DMS53 (cell line): ENCODE measurements at places on chromosomes 11 and 22.

DNA sequence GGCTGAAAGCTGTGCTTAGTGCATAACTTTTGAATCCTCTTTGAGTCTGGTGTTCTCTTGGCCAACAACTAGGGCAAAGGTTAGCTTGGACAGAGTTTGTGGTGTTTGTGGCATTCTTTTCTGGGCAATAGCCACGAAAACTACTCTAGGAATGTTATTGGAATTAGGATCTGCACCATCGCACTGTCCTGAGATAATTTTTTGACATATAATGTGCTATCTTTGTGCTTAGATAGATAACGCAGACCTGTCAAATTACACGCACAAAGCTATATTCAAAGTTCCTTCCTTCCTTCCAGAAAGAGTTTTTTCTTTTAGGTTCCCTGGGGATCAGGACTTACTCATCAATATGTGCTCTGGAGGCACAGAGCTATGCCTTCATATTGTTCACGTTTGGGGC is 166.8 kb upstream of the MTMR2 start:
- no peak for DNase-seq

- DNase-seq: peak; percentile 68
These were observed 8.4 kb upstream of the SLC2A11 start for GRCh38 chr22:23849009-23850006.

DNA sequence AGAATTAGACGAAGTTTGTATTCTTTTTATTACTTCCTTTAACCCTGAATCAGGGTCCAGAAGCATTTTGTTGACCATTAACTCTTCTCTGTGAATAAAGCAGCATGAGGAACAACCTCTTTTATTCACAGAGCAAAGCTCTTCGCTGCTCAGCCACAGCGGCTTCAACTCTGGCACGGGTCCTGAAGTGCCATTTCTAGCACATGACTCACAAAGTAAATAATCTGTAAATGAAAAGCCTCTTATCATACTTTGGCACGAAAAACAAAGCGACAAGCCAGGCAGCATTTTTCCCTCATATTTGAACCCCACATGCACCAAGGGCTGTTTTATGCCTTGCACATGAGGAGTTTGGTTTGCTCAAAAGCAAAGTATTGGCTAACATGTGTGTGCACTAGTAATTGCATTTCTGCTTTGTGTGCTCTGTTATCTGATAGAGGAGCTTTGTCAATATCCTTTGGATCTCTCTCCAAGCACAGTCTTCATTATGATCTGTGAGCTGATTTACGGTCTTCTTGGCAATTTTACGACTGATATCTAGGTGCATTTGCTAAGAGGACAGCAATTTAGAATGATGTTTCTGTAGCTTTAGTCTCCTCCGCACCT is 33.0 kb upstream of the APOBEC3A start:
- DNase-seq: peak; percentile 96

DNA sequence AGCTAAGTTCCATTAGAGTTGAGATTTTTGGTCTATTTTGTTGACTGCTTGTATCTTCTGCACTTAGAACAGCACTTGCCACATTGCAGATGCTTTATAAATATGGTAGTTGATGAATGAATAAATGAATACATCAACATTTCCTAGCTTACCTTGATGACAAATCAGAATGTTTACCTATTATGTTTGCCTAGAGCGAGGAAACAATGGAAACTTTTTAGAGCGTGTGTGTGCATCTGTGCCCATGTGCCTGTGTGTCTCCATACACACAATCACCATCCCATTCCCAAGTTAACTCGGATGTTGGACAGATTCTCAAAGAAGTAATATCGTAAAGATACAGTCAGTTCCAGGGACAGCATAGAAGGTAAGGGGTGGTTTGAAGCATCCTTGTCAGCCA is 139.1 kb downstream of the DBX1 start:
- peak; percentile 88 for DNase-seq

- DNase-seq: peak; percentile 4
These were observed 363.9 kb downstream of the TBC1D22A start for GRCh38 chr22:47126344-47126811.

GRCh38 chr11:57278721-57279095 is 41.7 kb upstream of the APLNR start:
- DNase-seq: no peak

- no peak for DNase-seq
These were observed 369.2 kb upstream of the NARS2 start for GRCh38 chr11:78943841-78944240.

DNA sequence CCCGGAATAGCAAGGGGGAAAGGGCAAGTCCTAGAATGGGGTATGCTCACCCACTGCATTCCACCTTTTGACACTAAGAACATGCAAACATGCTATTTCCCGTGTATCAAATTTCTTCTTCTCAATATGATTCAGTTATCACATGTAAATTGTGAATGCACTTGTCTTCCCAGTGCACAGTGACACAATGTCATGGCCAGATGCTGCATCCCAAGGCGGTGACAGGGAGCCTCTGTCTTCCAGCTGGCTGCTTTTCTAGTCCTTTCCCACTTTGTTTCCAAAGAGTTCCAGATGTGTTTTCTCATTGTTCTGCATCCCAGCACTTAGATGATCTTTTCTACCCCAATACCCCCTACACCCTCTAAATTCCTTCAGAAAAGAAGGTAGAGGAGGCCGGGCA is 12.4 kb downstream of the SLC25A18 start:
- no peak for DNase-seq

DNA sequence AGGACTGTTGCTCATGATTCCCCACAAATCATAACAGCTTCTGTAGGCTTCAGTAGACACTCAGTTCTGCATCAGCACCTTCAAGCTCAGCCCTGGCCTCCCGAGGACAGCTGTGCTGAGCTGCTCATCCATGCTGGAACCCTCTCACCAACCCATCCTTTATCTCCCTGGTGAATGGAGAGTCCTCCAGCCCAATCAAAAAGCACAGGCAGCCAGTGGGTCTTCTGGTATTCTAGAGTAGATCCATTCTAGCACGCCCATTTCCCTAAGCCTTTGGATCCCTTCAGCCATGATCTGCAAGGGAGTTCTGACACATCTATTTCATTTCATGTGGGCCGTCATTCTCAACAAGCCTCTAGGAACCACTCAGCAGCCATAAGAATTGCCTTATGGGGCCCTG is 44.6 kb upstream of the SPATA19 start:
- no peak for DNase-seq

- no peak for DNase-seq
These were observed 210.4 kb upstream of the B3GAT1 start for GRCh38 chr11:134622458-134622857.

- peak; percentile 4 for DNase-seq
These were observed 49.3 kb upstream of the OR5P2 start for GRCh38 chr11:7846003-7846402.

DNA sequence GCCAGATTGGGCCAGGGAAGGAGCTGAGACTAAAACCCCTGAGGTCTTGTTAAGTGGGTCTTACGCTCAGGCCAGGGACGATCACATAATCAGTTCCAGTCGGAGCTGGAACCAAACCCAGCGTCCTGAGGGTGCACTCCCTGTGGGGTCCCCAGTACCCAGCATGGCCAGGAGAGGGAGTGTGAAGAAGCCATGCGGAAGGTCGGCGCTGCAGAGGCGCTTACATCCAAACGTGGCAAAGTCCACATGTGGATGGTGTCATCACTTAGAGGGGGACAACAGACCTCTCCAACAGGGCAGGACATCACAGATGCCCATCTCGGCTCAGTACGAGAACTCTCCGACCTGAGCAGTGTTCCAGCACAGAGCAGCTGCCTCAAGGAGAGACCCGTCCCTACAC is 8.3 kb downstream of the ATP5MGL start:
- no peak for DNase-seq

DNA sequence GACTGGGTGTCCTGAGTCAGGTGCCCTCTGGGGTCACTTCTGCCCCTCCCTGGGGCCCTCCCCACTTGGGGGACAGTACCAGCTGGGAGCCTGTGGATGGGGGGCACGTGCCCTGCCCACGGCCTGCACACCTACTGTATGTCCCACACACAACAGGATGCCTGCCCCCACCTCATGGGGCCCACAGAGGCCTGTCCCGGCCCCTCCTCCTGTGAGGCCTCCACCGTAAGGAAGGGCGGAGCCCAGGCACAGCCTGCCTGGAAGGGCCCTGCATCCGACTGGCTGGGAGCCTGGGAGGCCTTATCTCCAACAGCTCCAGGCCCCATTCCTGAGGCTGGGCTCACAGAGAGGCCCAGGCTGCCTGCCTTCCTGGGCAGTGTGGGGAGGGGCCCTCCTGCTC is 47.8 kb downstream of the BRSK2 start:
- peak; percentile 41 for DNase-seq

GRCh38 chr11:21653951-21654421 is 538.9 kb upstream of the ANO5 start:
- no peak for DNase-seq

- DNase-seq: no peak
These were observed 10.0 kb upstream of the MTMR3 start for GRCh38 chr22:29872989-29873388.

GRCh38 chr22:44369293-44369661 is 56.5 kb upstream of the SHISAL1 start:
- DNase-seq: peak; percentile 20

- DNase-seq: no peak
These were observed 62.9 kb upstream of the ATXN10 start for GRCh38 chr22:45608763-45609180.

- DNase-seq: peak; percentile 92
These were observed 18.0 kb upstream of the IL17REL start for GRCh38 chr22:50030297-50031188.

DNA sequence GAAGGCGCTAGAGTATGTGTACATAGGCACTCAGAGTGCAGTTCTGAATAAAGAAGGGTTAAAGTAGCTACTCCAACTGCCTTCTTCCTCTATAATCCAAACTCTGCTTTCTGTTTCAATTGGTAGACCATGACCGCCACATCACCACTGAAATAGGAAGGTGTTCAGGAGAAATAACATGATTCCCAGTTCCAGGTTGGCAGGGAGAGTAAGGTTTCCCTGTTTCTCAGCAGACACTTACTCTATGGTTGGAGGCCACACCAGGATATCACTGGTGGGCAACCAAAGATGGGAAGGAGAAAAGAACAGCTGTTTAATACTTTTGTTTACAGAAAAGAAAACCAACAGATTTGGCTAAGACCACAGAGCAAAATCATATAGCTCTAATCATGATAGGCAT is 37.9 kb downstream of the PAK1 start:
- no peak for DNase-seq

- peak; percentile 10 for DNase-seq
These were observed 86.6 kb downstream of the RTL6 start for GRCh38 chr22:44411226-44412135.

DNA sequence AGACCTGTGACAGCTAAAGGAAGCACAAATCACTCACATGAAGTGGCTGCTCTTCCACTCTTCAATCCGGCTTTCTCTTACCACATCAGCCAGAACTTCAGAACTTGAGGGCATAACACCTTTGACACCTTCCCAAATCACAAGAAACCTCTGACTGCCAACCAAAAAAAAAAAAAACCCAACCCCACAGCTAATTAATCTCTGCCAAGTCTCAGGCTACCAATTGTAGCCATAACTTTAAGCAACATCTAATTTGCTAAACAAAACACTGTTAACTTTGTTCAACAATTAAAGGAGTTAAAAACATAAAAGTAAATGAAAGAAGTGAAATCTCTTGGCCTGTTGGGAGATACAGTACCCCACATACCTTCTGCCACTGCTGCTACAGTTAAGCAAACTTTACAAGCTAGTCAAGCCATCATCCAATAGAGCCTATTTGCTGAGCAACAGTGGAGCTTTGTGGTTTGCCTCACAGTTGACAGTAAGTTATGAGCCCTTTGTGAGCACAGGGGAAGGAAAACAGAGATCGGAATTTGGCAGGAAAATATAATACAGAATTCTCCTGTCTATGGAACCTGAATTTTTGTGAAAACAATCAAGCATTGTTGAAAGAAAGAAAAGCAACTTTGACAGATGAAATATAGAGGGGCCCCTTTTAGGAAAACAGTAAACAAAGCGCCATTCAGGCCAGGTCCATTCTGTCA is at the start of gene SOX6:
Gene SOX6, minus strand, starts transcription at position 490 of the 704 bp plus-strand sequence. CDS start 15,298 bp downstream, outside the sequence.
- no peak for DNase-seq
